ENCODE measurements at places on chromosomes 13 and 19.

DNA sequence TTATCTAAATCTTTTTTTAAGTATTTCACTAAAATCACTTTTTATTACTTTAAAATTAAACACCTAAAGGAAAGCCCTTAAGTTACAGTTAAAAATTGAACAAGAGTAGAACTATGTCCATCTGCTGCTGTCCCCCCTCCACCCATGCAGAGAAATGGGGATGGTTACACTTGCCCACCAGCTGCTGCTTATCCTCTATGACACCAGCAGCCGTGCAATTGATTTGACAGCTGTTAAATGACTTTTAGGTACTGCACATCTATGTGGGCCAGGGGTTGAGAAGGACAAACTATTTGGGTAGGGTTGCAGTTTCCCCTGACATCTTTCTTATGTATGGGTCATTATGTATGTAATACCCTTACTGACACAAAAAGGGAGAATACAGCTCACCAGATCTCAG is 77.2 kb downstream of the TBC1D4 start:
- DNase-seq, result no peak

DNA sequence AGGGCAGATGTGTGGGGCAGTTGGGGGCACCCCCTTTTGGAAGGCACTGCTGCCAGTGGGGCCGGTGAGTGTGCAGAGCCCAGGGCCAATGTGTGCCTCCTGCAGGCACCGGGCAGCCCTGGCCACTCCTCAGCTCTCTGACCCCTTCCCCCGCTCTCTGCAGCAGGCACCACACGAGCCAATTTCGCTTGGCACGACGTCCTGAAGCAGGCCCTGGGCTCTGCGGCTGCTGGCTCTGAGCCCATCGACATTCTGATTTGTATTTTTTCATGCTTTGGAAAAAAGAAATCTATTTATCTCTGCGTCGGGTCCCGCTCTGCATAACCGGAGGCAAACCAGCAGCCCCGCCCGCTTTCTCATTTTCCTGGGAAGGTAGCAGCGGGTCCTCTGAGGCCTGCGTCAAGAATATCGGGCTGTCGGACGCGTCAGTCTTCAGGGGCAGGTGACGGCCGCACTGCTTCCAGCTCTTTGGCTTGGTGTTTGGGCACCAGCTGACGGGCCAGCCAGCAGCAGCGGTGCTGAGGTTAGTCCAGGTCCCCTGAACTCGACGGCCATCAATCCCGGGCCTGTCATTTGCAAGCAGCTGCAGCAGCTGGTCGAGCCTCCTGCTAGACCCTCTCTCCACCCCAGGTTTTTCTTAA is 134.3 kb downstream of the KDM4B start:
- DNase-seq, result no peak

DNA sequence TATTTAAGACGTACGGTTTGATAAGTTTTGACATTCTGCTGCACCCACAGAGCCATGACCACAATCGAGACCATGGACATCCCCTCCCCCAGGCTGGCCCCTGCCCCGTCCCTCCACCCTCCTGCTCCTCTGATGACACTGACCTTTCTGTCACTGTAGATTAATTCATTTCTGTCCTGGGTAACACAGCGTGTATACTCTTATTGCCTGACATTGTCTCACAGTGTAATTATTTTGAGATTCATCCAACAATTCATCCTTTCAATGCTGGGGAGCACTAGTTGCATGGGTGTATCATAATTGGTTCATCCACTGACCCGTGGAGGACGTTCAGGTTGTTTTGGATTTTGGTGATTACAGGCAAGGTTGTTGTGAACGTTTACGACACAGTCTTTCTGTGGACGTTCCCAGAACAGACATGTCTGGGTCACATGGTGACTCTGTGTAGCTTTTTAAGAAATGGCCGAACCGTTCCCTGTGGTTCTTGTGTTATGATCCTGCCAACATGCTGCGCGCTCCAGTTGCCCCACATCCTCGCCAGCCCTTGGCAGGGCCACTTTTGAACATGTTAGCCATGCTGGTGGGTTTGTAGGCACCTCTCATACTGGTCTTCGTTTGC is 41.9 kb downstream of the C13orf46 start:
- DNase-seq, result no peak

DNA sequence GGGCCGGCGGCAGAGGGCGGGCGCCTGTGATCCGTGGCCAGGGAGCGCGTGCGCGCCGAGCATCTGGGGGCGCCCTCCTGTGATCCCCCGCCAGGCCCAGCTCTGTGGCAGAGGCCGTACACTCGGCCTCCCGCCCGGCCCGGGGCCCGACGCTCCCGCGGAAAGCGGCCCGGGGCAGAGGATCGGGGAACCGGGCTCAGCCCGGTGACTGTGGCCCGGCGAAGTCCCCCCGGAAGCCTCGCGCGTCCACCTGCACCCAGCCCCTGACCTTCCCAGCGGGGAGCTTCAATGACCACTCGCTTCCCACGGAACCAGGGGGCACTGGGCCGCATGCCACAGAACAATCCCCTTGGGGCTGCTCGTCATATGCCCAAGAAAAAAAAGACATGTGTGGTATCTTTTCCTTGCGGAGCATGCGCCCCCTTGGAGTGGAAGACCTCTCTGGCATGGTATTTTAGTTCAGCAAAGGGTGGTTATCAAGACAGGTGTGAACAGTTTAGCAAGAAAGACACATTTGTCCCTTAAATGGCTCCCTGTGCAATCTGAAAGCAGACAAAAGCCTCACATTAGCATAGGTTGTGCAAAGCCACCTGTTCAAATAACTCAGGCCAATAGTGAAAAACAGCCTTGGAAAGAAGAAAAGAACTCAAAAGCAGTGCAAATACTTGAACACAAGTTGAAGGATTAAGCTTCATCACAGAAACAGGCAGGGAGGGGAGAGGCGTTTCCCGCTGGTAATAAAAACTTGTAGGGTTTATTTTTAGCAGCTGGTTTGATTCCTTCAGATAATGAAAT is 290.9 kb upstream of the SOX21 start:
- DNase-seq, result peak; percentile 20

- no peak for DNase-seq
Measured at GRCh38 chr19:44677019-44677811, 5.9 kb downstream of the CEACAM19 start.

- DNase-seq, result no peak
Measured at GRCh38 chr13:113855931-113856715, 7.8 kb downstream of the GAS6 start.

- DNase-seq, result peak; percentile 98
Measured at GRCh38 chr19:50190439-50190891, 13.0 kb upstream of the MYH14 start.
